ENCODE measurements at places on chromosomes 5 and 9.

GRCh38 chr9:12843735-12844134 is 68.9 kb downstream of the LURAP1L start:
- no peaks in the 10 kb centered on the region for H3K36me3 ChIP-seq
- no peaks in the 10 kb centered on the region for H3K4me1 ChIP-seq
- DNase-seq = no peak
- H3K27me3 ChIP-seq = no peaks in the 10 kb centered on the region
- H3K4me3 ChIP-seq = no peak overlapping the region

GRCh38 chr5:91206734-91207133 is 176.4 kb downstream of the ARRDC3 start:
- DNase-seq = no peak
- H3K36me3 ChIP-seq = no peaks in the 10 kb centered on the region
- H3K27me3 ChIP-seq = no peaks in the 10 kb centered on the region
- H3K27ac ChIP-seq = no peak overlapping the region

- H3K4me1 ChIP-seq = no peaks in the 10 kb centered on the region
- H3K36me3 ChIP-seq = no peaks in the 10 kb centered on the region
- no peak overlapping the region for H3K27ac ChIP-seq
- DNase-seq = no peak
- H3K4me3 ChIP-seq = no peak overlapping the region
Observed at GRCh38 chr9:14056316-14056861, 257.6 kb downstream of the NFIB start.

- peaks cover 4% of the 10 kb centered on the region for H3K4me1 ChIP-seq
- DNase-seq = peak; percentile 30
- peak overlapping the region; percentile 29 for H3K27ac ChIP-seq
- H3K4me3 ChIP-seq = peak overlapping the region; percentile 26
Observed at GRCh38 chr9:38362852-38363588, 29.5 kb upstream of the ALDH1B1 start.

DNA sequence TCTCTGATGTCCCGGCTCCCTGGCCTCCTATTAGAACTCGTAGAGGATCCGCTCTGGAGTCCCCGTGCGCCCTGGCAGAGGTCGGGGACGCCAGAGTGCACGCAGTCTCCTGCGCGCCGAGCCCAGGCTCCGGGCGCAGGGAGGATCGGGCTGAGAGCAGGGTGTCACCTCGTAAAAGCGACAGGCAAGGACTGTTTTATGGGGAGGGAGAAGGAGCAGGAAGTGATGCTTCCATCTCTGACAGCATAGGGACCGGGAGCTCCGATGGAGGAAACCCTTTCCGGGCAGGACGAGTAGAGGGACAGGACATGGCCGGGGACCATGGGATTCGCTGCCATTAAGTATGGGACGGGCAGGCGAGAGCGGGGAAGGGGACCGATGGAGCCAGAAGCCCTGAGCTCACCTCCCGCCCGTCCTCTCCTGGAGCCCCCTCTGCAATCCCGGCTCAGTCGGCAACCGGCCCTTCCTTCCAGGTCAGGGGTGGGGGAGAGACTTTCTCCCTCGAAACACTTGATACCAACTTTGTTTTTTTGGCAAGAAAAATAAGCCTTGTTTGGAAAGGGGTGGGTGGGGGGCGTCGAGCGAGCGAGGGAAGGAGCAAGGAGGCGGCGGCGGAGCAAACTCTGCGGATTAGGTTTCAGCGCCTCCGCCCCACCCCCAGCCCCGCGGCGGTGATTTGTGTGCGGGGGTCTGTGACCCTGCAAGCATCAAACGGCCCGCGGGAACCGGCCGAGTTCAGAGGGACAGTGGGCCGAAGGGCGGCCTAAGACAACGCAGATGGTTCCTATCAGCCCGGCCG is 12.6 kb downstream of the LMX1B start:
- peaks cover 2% of the 10 kb centered on the region for H3K36me3 ChIP-seq
- peaks cover 11% of the 10 kb centered on the region for H3K4me1 ChIP-seq
- H3K27me3 ChIP-seq = peaks cover 92% of the 10 kb centered on the region
- DNase-seq = no peak
- H3K27ac ChIP-seq = no peak overlapping the region

GRCh38 chr9:12766357-12766756 is 8.5 kb upstream of the LURAP1L start:
- no peak for DNase-seq
- no peaks in the 10 kb centered on the region for H3K4me1 ChIP-seq
- no peak overlapping the region for H3K27ac ChIP-seq
- no peaks in the 10 kb centered on the region for H3K36me3 ChIP-seq
- H3K27me3 ChIP-seq = no peaks in the 10 kb centered on the region
- H3K4me3 ChIP-seq = no peak overlapping the region

DNA sequence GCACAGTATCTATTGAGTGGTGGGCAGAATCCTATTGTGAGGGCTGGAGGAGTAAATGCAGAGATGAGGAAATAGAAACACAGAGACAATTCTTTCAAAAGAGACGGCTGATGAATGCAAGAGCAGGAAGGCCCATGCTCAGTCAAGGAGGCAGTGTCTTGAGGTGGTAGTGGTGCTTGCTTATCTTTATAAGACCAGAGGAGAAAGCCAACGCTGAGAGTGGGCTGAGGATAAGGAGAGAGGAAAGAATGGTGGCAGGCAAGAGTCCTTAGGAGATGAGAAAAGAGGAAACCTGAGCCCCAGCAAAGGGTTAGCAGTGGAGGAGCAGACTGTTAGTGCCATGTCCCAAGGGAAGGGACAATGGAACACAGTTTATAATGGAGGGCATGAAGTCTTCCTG is 86.0 kb downstream of the SNCAIP start:
- H3K4me1 ChIP-seq = no peaks in the 10 kb centered on the region
- H3K27ac ChIP-seq = no peak overlapping the region
- DNase-seq = no peak
- no peak overlapping the region for H3K4me3 ChIP-seq
- no peaks in the 10 kb centered on the region for H3K36me3 ChIP-seq

GRCh38 chr9:137390553-137391410 is 32.2 kb downstream of the EXD3 start:
- no peaks in the 10 kb centered on the region for H3K36me3 ChIP-seq
- no peak overlapping the region for H3K27ac ChIP-seq
- no peaks in the 10 kb centered on the region for H3K27me3 ChIP-seq
- no peak overlapping the region for H3K4me3 ChIP-seq
- no peak for DNase-seq

DNA sequence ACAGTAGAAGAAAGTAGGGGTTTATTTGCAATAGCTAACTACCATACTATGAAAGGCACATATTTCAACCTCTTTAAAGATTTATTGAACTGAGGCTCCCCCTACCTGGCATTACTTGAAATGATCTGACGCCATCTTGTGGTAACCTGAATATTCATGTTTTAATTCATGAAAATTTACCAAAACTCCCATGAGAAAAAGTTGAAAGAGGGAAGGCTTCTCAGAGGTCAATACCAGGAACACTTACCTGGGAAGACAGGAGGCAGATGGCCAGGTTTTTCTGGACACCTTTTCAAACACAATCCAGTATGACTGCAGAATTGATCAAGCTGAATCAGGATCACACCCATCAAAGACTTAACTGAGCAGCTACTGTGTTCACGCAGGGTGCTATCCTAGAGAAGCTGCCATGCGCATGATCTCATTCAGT is 9.4 kb downstream of the PRELID2 start:
- DNase-seq = no peak
- no peaks in the 10 kb centered on the region for H3K36me3 ChIP-seq
- no peak overlapping the region for H3K4me3 ChIP-seq
- H3K27me3 ChIP-seq = no peaks in the 10 kb centered on the region

DNA sequence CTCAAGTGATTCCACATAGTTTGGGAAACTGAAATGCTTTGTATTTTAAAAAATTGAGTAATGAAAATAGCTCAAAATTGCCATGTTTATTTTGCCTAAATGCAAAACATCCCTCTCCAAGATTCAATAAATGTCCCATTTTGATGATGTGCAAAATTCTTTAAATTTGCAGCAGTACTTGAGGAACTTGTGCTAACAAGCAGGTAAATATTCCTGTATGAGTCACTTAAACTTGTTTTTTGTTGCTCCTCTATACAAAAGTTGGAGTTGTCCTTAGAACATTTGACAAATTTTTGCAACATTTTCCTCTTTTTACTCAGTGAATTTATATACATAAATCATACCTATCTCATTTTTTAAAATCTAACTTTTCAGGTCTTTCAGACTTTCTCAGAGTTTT is 280.2 kb downstream of the CDH12 start:
- no peak for DNase-seq
- H3K4me3 ChIP-seq = no peak overlapping the region
- H3K4me1 ChIP-seq = no peaks in the 10 kb centered on the region
- H3K36me3 ChIP-seq = no peaks in the 10 kb centered on the region

- peak; percentile 59 for DNase-seq
- H3K27me3 ChIP-seq = peaks cover 26% of the 10 kb centered on the region
- H3K27ac ChIP-seq = no peak overlapping the region
- H3K4me3 ChIP-seq = no peak overlapping the region
- no peaks in the 10 kb centered on the region for H3K36me3 ChIP-seq
Observed at GRCh38 chr9:89000973-89001916, 10.0 kb downstream of the S1PR3 start.

Measured in naive thymus-derived CD8-positive, alpha-beta T cell (primary cell).